ENCODE measurements at places on chromosomes 3 and 15.

DNA sequence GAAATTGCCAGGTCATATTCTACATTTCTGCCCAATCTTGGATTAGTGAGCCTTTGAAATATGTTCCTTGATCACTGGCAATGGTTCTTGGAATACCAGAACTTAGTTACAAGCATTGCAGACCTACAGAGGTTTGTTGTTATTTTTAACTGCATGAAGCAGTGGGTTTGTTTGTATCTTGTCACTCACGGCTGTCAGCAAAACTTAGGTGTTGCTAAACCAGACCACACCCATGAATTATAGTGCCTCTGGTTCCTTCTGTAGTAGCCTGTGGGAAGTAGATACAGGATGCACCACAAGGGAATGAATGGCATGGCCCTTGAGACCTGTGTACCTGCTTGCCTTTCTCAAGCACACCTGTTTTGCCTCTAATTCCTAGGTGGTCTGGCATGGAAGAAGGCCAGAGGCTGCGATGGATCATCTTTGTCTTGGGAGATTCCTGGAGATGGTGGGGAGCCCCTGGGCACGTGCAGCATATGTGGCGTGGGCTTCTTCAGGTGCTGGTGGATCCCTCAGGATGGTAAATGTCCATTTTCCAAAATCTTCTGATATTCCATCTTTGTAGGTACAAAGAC lies 138.8 kb downstream of the SNRPN start:
- DNase-seq: no peak

DNA sequence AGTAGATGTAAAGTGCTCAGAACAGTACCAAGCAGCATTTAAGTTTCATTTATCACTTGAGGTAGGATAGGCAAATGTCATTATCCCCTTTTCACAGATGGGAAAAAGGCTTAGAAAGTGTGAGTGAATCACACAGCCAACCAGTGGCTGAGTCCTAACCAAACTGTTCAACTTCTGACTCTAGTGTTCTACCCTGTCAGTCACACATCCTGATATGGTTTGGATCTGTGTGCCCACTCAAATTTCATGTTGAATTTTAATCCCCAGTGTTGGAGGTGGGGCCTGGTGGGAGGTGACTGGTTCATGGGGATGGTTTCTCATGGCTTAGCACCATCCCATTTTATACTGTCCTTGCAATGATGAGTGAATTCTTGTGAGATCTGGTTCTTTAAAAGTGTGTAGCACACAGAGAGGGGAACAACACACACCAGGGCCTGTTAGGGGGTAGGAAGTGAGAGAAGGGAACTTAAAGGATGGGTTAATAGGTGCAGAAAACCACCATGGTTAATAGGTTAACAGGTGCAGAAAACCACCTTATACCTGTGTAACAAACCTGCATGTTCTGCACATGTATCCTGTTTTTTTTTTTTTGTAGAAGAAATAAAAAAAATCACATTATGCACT lies 304.7 kb downstream of the SUCLG2 start:
- DNase-seq: no peak

GRCh38 chr15:67680641-67681040 lies 138.1 kb downstream of the MAP2K5 start:
- no peak for DNase-seq

GRCh38 chr15:79009379-79009778 lies 64.5 kb upstream of the CTSH start:
- DNase-seq: no peak

- no peak for DNase-seq
Observed at GRCh38 chr3:30302027-30302426, 304.4 kb upstream of the TGFBR2 start.

DNA sequence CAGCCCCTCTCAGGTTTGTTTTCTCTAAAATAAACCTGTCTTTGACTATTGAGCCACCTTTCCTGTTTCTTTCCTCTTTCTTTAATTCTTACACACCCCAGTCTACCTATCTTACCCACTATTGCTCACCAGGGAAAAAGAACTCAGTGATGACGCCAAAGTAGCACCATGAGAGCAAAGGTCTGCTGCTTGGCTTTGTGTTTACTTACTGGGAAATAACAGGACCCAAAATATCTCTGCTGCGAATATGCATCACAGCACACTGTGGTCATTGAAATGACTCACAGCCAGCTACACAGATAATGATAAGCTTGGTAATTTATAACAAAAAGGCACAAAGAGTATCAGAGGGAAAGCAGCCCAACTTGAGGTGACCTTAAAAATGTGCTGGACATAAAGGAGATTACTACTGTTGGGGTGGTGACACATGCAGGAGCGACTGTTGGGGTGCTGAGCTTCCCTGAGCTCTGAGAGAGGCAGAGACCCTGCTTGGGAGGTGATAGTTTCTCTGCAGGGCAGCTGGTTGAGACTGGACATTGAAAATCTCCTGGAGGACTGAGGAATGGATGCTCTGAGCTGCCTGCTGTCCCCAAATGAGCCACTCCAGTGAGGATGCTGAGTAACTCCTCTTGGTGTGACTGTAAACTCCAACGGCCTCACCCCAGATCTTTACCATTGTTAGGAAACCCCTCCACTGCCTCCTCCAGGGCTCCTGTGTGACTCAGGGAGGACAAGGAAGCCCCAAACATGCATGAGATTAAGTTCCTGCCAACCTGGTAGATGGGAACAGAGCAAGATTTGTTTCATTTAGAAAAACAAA lies 14.5 kb downstream of the EFCAB12 start:
- no peak for DNase-seq

- DNase-seq: no peak
Observed at GRCh38 chr3:39255503-39256325, 24.1 kb downstream of the CX3CR1 start.

DNA sequence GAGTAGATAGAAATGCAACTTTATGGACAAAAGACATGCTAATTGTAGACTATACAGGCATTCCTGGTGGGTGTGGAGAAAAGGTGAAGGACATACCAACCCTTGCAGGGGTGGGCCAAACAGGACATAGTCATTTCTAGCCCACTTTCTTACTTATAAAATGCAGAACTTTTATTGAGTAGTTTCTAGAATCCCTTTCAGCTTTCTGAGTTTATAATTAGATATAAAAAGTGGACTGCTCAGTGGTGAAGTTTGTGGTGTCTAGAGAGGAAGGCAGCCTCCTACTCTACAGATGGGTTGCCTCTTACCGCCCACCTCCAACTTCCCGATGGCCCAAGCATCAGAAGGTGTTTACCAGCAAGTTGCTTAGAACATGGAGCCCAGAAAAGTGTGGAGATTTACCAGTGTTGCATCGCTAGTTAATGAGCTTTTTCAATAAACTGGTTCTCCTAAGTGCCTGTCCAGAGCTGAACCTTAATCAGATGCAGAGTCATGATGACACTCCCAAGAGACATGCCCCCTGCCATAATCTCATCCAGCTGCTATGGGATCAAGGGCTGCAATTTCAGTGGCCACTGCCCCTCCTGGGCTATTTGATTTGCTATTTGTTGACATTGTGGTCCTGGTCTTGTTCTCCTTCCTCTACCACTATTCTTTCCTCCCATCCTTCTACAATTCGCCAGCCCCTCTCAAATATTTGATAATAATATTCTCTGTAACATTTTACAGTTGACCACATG lies 77.5 kb upstream of the STRIT1 start:
- no peak for DNase-seq

DNA sequence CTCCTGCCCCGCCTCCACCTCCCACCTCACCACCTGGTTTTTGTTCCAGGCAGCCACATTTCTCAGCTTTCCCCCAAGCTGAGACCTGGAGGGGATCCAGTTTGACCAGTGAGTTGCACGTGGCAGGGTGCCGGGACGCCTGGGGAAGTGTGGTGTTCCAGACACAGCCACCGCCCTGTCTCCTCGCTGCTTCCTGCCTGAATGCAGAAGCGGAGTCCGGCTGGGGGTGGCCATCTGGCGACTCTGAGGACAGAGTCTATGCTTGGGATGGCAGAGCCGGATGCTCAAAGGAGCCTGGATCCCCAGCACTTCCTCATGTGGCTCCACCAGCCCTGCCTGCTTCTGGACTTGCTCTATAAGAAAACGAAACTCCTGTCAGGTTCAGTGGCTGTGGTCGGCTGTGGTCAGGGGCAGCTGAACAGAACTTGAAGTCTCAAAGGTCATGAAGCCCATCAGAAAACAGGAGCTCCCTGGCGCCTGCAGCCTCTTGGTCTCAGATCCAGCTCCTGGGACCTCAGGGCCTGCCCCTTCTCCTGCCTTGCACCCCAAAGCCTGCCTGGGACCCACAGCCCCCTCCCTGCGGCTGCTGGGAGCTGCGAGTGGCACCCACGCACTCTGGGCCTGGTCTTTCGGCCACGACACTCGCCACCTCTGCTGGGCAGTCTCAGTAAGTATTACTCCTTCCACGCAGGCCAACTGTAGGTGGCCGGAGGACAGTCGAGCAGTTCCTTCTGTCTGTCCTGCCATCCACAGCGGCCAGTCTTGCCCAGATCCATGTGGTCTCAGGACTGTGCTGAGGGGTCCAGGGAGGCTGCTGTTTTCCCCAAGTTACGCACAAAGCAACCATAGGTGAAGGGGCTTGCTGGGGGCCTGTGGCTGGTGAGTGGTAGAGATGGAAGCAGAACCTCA lies 112.8 kb upstream of the MEF2A start:
- no peak for DNase-seq

GRCh38 chr3:113423699-113424098 lies 17.6 kb downstream of the CFAP44 start:
- DNase-seq: no peak

- peak; percentile 19 for DNase-seq
Observed at GRCh38 chr3:39142067-39142466, 11.3 kb downstream of the CSRNP1 start.

DNA sequence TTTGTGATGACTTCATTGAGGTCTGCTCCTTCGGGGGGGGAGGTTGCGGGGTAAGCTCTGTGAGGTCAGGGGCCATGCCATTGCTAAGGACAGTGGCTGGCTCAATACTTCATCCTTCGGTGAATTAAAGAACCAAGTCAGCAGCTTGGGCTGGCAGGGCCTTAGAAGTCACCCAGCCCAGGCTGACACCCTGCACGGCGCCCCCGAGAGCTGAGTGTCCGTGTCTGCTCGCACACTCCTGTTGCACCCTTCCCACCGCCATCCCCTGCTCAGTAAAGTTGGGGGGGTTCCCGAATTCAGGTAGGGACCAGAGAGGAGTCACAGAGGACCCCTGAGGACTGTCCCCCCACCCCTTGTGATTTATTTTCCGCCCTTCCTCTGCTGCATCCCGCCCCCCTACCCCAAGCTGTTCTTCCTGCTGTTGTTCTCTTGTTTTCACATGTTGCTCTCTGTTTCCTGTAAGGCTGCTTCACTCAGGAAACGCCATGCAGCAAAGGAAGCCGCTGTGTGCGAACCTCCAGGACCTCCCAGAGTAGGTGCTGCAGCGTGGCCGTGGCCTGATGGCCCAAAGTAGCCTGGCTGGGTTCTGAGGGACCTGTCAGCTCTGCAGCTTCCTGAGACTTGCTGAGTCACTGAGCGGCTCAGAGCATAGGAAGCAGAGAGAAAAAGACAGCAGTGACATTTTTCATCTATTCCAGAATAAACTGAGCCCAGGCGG lies 14.4 kb downstream of the EFCC1 start:
- no peak for DNase-seq

DNA sequence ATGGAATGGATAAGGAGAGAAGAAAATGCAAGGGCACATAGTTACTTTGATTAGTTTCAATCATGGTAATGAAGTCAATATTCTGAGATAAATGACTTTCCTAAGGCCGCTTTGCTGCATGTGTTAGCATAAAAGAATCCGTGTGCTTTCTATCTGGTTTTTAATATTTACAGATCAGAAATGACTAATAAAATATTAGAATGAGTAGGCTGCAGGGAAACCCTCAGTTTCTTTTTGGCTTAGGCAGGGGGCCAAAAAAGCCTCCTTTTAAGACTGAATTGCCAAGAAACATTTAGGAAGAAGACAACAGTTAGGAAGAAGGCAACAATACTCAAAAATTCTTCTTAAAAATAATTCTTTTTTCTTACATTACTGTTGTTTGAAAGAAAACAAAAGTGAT lies 11.6 kb downstream of the NEK11 start:
- DNase-seq: no peak

GRCh38 chr3:128554100-128554464 lies 61.1 kb upstream of the GATA2 start:
- no peak for DNase-seq

DNA sequence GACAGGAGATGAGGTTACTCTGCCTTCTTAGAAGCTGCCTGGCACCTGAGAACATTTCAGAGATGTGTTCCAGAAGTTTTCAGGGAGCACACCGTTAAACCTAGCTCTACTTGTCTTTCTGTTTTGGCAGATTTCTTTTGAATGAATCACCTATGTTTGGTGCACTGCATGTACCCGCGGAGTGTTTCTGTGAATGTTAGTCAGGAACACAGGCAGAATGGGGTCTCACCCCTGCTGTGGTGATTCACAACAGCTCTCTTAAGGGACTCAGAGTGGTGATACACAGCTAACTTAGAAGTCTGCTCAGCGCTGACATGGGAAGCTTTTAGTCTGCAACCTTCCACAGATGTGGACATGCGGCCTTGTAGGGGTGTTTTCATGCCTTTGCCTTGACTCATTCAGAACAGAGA lies 24.0 kb downstream of the TSEN2 start:
- DNase-seq: no peak

DNA sequence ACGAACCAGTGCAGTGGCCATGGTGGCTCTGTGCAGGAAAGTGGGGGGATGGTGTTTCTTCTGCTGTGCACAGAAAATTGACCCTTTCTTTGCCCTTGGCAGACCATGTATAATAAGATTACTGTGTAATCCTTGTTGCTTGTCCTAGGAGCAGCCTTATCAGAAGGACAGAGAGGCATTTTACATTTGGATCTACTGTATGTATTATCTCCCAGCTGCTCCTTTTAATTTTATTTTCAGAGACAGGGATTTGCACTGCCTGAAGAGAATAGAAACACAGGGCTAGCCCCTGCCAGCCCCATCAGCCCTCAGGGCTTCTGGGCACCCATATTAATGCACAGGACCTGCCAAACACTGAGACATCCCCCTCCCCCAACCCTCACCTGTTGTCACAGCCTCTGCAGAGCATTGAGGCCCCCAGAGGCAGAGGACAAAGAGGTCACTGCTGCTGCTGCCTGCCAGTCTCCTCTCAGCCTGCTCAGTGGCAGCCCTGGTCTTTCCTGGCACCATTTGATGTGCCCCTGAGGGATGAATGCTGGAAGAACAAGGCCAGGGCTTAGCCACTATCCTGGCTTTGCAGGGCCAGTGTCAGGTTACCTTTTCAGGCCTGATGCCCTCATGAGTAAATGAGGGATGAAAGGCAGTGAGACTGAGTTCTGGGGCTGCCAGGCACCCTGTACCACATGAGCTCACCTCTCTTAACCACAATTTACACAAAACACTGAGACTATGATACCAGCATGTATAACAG lies 533.4 kb downstream of the NTRK3 start:
- DNase-seq: no peak
